Germinal center (tissue), 1 donor: ENCODE measurements at places on chromosomes 1 and 21.

- no peak for DNase-seq
Observed at GRCh38 chr1:207603777-207604176, 41.2 kb upstream of the CR1L start.

- no peak for DNase-seq
Observed at GRCh38 chr1:93699049-93699384, 17.4 kb upstream of the BCAR3 start.

DNA sequence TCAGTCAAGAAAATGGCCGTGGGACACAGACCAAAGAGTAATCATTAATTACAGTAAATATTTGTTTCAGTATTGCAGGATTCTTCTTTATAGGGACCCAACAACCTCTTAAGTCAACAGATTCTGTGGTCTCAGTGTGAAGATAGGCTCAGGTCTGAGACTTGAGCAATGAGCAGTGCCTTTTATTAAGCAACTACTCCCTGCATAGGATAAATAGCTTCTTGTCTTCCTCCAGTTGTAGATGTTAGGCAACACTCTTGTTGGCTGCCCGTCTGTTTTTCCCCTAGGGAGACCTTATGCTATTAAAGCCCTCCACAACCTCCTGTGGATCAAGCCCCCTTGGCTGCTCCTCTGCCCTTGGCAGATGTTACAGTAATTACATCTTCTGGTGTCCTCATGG lies 1.8 kb upstream of the OMA1 start:
- no peak for DNase-seq

GRCh38 chr1:163876546-163876945 lies 554.8 kb downstream of the NUF2 start:
- DNase-seq = no peak

DNA sequence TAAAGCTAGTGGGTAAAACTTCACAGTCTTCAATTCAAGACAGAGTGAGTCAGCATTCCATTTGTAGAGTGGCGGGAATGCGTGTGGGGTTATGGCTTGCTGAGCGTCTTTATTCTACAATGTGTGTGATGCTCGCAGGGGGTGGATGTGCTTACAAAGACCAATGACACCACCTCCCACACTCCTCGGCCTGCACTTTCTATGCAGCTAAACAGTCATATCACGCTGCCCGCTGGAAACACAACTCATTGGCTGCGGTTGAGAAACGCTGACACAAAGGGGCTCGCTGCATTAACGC lies 298.5 kb downstream of the PCP4 start:
- no peak for DNase-seq

- no peak for DNase-seq
Observed at GRCh38 chr1:13456904-13457532, 46.8 kb downstream of the PRAMEF20 start.

DNA sequence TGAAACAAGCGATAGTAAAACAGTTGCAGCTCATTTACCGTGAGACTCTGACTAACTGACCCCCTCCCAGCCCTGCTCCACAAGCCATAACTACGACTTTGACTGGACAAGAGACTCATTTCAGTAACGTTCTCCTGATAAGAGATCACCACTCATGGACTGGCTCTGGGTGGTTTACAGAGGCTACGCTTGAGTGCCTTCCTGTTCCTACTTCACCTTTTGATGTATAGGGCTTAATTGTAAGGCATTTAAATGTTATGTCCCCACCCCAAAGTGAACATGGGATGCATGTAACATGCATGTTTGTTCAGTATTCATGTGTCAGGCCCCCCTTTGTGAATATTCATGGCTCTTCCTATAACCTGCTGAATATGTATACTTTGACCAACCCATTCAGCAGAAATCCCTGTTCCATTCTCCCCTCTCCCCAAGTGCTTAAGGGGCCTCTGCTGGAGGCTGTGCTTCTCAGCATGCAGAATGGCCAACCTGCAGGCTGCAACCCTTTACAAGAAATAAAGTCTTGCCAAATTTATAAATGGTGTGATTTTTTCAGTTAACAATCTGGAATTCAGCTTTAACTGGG lies 50.7 kb upstream of the SPOCD1 start:
- DNase-seq = peak; percentile 22

DNA sequence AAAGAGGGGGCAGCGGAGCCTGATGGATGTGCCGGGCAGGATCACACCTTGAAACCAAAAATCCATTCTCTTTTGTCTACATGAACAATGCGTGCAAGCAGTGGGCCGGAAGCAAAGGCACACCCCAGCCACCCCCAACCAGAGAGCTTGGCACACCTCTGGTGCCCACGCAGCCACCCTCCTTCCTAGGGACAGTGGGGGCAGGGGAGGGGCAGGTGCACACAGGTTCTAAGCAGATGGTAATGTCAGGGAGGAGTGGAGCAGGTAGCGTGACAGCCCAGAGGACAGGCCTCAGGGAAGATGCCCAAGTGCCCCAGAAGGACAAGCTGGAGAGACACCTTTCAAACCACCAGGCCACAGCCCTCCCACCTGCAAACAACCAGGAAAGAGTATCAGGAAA lies 36.5 kb downstream of the SYF2 start:
- no peak for DNase-seq

- no peak for DNase-seq
Observed at GRCh38 chr1:93324486-93325464, 20.9 kb upstream of the DR1 start.

- DNase-seq = no peak
Observed at GRCh38 chr1:204076891-204077290, 4.0 kb downstream of the SOX13 start.

GRCh38 chr1:98660940-98661543 lies 479 bp upstream of the SNX7 start:
- no peak for DNase-seq

DNA sequence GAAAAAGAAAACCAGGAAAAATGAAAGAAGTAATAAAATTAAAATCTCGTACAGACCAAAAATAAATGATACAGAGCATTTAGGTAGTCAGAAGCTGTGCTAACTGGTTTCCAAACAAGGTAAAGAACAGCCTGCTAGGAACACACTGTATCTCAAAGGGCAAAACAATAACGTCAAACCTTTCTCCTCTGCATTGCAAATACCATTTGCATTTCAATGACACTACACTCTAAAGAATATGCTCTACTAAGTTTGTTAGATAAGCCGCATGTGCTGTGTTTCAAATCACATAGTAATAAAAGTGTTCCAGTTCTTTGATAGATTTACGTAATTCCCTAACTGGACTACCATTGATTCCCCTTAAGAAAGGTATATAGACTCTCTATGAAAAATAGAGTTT lies 648.8 kb downstream of the PLA2G4A start:
- no peak for DNase-seq

DNA sequence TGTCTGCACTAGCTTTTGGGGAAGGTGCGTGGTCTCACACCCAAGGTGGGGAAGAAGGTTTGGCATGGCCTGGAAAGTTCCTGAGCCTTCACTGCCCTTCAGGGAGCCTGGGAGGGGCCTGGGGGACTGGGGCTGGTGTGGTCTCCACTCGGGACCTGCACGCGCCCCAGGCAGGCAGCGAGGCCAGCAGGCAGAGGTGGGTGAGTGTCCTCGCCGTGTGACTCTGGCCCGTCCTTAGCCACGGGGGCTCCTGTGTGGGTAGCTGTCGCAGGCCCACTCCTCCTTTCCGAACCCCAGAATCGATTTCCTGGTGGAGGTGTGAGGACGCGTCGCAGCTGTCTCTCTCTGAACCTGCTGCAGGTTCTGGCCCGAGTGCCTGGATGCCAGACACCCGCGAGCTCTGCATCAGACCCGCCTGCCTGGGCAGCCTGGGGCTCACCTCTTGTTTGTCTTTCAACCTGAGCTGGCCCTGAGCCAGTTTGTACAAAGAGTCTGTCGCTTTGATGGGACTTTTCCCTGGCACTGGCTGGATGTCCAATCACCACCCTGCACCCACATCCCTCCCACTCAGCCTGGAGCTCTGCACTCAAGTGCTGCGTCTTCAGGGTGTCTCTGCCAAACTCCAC lies 36.0 kb upstream of the SLC19A1 start:
- no peak for DNase-seq

DNA sequence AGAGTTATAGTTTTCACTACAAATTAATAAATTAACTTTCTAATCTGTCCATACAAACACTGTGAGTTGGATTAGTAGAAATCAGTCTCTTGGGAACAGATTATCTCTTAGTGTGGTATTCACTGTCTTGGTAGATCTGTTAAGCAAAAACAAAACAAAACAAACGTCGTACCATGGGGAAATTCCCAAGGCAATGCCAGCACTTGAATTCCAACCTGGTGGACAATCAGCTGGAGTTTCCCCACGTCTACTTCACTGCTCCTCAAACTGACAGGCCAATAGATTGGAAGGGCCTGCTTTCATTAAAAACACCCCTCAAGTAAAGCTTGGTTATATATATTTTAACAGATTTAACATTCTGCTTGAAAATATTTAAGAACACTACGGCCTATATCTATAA lies 31.9 kb downstream of the GDAP2 start:
- no peak for DNase-seq

- DNase-seq = peak; percentile 67
Observed at GRCh38 chr1:212012034-212012740, 23.2 kb downstream of the INTS7 start.

DNA sequence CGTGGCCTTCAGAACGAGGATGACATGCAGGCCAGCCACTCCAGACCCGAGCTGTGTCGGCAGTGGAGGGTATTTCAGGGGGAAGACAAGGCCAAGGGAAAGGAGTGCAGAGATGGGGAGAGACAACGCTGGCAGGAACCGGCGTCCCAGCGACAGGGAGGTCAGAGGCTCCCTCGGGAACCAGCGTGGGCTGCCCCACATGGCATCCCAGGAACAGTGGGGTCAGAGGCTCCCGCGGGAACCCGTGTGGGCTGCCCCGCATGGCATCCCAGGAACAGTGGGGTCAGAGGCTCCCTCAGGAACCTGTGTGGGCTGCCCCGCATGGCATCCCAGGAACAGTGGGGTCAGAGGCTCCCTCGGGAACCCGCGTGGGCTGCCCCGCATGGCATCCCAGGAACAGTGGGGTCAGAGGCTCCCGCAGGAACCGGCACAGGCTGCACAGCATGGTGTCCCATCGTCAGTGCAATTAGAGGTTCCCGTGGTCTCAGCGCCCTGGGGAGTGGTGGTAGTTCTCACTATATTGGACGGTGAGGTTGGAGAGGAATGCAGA lies 43.0 kb downstream of the SLC19A1 start:
- DNase-seq = no peak

- DNase-seq = no peak
Observed at GRCh38 chr1:14697353-14697752, 98.9 kb downstream of the KAZN start.
